ENCODE measurements at places on chromosomes 7 and 10.

- DNase-seq: no peak
These were observed 26.1 kb upstream of the GPR26 start for GRCh38 chr10:123640016-123640535.

DNA sequence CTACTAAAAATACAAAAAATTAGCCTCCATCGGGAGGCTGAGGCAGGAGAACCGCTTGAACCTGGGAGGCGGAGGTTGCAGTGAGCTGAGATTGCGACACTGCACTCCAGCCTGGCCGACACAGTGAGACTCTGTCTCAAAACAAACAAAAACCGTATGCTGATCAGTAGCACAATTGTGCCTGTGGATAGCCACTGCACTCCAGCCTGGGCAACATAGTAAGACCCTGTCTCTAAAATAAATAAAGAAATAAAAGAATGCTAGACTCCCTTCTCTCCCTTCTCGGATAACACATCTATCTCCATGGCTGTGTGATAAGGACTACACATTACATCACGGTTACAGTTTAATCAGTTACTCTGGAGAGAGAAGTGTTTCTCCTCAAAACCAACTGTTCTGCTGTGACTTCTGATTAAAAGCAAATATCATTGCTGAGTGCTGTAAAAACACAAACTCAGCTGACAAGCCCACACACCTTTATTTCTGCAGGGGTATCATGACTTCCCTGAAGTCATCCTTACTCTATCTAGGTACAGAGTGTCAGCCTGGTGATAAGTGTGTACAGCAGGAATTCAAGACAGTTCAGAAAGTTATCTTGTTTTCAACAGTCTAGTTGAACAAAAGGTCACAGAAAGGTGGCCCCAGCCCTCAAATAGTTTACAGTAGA is 5.3 kb upstream of the ARHGAP19 start:
- no peak for DNase-seq

- no peak for DNase-seq
These were observed 691.1 kb downstream of the PHTF2 start for GRCh38 chr7:78489476-78490240.

GRCh38 chr10:27355918-27356573 is 115.4 kb upstream of the ACBD5 start:
- DNase-seq: no peak

DNA sequence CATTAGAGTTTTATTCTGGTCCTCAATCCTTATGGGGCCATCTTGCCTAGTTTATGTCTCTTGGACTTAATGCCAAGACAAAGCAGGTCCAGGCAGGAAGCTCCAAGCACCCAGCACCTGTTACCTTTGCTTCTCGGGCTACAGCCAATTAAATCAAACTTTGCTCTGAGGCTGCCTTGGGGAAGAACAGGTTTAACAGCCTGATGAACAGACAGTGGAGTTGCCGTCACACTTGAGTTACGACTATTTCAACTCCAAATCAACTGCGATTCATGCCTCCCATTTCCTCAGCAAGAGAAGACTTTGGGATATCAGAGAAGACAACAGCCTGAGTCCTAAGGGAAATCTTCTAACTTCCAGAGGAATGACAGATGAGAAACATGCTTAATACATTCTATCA is 62.2 kb downstream of the XPNPEP1 start:
- DNase-seq: no peak

GRCh38 chr10:128898916-128899195 is 568.2 kb upstream of the MGMT start:
- DNase-seq: no peak

- DNase-seq: no peak
These were observed 103.0 kb upstream of the CARD11 start for GRCh38 chr7:3146571-3147226.

GRCh38 chr7:816751-817671 is 15.3 kb upstream of the SUN1 start:
- DNase-seq: no peak

GRCh38 chr10:79287973-79288723 is 59.1 kb upstream of the PPIF start:
- no peak for DNase-seq

GRCh38 chr10:44660271-44660670 is 250.9 kb upstream of the TMEM72 start:
- DNase-seq: no peak

DNA sequence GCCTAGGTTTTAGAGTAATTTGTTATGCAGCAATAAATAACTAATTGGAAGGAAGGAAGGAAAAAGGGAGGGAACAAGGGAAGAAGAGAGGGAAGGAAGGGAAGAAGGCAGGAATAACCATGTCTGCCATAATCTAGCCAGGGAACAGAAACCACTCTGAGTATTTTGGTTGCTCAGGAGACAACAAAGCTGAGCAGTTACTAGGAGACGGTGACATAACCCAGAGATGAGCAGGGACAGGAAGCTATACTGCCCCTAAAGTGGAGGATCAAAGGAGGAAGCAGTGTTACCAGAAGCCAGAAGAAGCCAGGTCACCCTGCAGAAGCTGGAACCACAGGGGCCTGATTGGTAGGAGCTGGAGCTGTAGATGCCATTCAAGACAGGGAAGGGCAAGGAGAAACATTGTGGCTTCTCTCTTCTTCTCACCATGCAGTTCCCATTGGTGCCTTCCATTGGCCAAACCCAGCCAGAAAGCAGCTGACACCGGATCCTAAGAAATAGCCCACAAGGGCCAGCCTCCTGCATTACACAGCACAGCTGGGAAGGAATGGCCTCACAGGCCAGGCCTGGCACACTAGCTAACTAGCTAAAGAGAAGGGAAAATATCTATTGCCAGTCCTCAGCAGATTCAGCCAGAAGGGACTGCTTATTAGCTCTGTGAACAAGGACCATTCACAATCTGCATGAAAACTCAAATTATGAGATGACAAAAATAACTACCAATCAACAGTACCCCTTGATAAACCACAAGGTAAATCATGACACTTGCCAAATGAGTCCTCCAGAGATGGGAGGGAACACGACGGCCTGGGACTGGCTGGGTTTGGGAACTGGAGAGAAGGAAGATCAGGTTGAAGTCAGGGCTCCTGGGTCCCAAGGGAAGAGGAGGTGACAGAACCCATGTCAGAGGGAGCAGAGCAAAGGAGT is 184.5 kb upstream of the NFE2L3 start:
- DNase-seq: no peak

DNA sequence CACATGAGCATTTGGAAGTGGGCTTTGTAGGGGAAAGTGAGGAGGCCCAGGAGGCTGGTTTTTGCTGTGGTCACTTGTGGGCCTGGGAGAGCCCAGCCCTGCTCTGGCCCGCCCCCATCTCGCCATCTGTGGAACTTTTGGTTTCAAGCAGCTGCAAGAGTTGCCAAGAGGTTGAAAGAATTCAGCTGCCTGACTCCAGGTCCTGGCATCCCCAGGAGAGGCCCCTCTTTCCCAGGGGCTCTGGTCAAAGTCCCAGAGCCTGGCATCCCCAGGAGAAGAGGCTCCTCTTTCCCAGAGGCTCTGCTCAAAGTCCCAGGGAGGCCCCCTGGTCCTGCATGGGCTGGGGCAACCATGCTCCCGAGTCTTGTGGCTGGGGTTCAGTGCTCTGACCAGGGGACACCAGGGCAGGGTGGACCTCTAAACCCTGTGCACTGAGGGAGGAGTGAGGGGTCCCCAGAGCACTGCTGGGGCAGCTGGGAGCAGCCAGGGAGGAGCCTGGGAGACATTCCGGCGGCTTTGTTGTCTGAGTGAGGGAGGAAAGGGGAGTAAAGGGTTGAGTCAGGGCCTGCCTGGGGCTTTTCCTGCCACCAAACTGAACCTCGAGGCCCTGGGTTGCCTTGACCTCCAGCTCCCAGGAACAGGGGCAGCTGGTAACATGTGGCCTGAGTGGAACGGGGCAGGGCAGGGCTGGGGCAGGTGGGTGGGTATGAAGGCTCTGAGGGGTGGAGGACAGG is 27.7 kb upstream of the CSGALNACT2 start:
- DNase-seq: no peak

DNA sequence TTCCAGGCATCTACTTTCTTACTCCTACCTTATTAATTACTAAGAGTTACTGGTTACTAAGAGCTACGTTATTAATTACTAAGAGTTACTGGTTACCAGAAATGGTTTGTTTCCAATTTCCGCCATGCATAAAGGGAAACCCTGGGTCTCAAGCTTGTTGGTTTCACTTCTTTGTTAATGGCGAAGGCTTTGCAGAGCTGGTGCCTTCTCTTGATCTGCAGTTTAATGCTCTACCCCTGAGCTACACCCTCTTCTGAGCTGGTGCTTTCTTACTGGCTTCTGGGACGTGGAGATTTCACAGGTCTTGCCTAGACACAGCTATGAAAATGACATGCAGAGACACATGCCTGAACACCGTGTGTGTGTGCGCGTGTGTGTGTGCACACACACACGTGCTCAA is 560 bp downstream of the CPA4 start:
- no peak for DNase-seq

GRCh38 chr10:119543814-119544642 is 1.5 kb upstream of the RGS10 start:
- no peak for DNase-seq

GRCh38 chr10:99444383-99445045 is 14.1 kb upstream of the GOT1 start:
- no peak for DNase-seq

- no peak for DNase-seq
These were observed 75.3 kb upstream of the TAS2R16 start for GRCh38 chr7:123070702-123071286.

DNA sequence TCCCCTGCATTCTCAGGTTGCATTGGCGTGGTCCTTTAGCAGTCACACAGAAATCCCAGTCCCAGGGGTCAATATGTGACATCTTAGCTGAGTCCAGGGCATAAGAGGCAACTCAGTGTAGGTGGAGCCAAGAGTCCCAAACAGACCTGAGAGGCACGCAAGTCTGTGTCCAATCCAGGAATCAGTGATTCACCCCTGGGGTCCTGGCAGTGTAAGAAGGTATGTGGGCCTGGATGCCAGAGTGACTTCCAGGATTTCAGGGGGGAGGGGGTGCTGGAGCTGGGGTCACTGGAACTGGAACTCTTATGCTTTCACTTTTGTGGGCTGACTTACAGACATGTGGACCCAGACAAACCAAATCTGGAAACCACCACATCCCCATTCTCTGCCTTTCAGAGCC is 26.8 kb downstream of the FRMPD2 start:
- no peak for DNase-seq

GRCh38 chr7:117163101-117163500 is 159.8 kb downstream of the WNT2 start:
- DNase-seq: no peak

DNA sequence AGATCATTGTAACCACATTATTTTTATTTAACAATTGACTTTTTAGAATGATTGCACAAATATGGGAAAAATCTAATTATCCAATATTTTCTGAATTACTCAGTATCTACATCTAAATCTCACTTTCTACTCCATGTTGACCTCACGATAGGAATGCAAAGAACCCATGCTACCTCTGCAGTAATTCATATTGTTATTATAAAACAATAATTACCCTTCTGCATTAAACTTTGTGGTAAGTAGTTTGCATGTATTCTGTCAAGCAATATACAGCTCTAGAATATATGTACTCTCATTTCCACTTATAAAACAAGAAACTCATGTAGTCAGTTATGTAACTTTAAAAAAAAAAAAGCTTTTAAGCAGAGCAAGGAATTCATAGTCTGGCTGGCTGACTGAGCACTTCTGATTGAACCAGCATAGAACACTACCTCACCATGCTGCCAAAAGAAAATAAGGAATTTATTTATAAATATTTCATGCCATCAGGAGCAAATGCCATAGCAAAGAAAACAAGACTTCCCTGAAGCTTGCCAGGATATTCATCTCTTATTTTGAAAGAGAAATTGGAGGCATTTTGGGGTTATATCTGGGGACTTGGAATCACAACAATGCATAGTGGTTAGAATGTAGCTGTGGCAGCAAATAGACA is 895.7 kb downstream of the XPNPEP1 start:
- no peak for DNase-seq

DNA sequence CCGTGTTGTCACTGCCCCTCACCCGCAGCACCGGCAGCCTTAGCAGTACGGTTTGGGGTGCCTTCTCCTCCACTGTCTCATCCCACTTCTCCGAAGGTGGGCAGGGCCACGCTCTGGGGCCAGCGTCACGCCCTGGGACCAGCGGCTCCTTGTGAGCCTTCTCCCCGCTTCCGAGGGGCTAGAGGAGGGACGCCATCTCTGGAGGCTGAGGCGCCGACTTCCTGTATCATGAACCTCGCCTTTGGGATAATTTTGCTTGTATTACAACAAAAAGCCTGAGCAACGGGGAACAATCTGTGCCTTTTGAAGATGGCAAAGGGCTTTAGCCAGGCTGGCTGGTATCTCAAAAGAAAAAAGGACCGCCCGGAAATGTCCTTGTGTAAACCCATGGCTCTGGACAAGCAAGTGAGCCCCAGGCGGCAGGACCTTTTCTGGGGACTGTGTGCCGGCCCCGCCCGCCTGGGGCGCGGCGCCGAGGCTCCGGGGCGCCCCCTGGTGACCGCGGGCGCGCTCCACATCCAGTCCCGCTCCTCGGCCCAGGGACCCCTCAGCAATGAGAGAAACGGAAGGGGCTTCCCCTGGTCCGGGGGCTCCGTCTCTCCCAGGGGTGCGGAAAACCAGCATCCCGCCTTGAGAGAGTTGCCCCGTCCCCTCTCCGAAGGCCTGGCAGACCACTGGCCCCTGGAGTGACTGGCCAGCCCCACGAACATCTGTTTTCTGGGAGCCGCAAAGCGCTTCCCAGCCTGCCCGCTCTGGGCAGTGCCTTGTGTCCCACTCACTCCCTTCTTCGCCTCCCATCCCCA is 3.8 kb downstream of the DEPP1 start:
- DNase-seq: peak; percentile 52

DNA sequence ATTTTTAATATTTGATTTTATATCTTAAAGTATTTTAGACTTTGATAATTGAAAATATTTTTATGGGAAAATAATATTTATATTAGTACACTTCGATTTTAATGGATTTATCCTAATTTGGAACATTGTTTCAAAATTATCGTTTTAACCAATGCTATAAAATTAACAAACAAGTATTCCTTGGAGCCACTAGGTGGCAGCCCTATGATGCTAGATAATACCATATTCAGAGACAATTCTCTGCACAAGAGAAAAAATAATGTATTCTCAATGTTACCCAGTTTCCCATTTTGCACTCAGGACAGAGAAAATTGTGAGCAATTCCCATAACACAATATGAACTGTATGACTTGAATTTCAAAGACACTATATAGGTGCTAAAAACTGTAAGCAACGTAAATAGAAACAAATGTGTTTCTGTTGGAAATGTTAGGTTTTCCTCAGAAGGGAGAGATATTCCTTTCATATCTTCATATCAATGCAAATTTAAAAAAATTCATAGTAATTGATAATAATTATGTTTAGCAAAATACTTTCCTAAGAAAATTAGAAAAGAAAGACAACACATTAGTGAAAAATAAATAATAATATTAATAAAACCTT is 237.8 kb downstream of the SEMA3E start:
- no peak for DNase-seq

- no peak for DNase-seq
These were observed 164.4 kb downstream of the HGF start for GRCh38 chr7:81605493-81605892.

- no peak for DNase-seq
These were observed 75.8 kb downstream of the OR13A1 start for GRCh38 chr10:45239642-45240041.
